Hepatocyte (in vitro differentiated cells): ENCODE measurements at places on chromosomes 16 and 17.

- no peaks in the 10 kb centered on the region for H3K4me1 ChIP-seq
- H3K27ac ChIP-seq, result no peak overlapping the region
- H3K27me3 ChIP-seq, result no peaks in the 10 kb centered on the region
- DNase-seq, result no peak
- H3K4me3 ChIP-seq, result no peak overlapping the region
- no peaks in the 10 kb centered on the region for H3K36me3 ChIP-seq
These were observed 31.5 kb downstream of the C16orf78 start for GRCh38 chr16:49405123-49405522.

DNA sequence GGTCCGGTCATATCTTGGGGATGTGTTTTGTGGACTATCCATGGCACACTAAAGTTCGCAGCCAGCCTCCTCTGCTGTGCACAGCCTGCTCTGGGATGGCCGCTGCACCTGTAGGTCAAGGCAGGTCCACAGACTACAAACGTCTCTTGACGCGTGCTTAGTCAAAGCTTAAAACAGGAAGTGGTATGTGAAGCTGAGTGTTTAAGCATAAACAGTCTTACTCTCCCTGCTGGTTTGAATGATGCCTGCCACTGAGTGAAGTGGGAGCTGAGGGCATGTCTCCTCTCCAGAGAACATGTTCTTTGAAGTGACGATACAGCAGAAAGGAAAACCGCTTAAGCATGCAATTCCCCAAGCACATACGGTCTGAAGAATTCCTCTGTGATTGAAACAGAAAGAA lies 365.6 kb downstream of the SLC39A11 start:
- no peak overlapping the region for H3K4me3 ChIP-seq
- no peak overlapping the region for H3K27ac ChIP-seq
- H3K4me1 ChIP-seq, result no peaks in the 10 kb centered on the region
- DNase-seq, result no peak

DNA sequence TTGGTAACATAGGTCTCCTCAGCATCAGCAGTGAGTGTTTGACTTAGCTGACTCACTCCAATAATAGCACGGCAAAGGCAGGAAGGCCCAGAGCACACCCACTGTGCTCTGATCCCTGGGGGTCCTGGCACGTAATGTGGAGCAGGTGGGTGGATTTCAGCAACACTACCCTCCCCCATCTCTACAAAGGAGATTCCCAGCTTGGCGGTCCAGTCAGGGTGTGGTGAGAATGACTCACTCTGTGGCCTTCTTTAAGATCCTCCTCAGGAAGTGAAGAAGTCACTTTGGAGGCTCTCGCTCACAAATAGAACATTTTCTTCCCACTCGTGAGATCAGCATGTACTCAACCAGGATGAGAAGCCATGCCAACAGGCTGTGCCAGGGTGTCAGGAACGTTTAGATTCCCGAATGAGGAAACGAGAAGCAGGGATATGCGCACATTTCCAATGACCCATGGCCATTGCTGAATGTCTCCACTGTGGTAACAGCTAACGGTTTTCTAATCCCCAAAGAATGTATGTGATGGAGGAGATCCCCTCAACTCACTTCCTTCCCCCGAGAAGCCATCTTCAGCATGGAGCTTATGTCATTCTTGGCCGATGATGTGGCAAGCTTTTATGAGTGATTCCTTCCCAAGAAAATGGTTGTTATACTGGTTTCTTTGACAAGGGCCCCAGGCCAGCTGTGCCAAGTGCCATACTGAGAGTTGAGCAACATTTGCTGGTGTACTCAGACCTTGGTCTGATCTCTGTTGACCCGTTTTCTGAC lies 365.2 kb downstream of the C16orf95 start:
- peak; percentile 35 for DNase-seq
- H3K4me1 ChIP-seq, result no peaks in the 10 kb centered on the region
- H3K36me3 ChIP-seq, result no peaks in the 10 kb centered on the region
- peak overlapping the region; percentile 42 for H3K27ac ChIP-seq

DNA sequence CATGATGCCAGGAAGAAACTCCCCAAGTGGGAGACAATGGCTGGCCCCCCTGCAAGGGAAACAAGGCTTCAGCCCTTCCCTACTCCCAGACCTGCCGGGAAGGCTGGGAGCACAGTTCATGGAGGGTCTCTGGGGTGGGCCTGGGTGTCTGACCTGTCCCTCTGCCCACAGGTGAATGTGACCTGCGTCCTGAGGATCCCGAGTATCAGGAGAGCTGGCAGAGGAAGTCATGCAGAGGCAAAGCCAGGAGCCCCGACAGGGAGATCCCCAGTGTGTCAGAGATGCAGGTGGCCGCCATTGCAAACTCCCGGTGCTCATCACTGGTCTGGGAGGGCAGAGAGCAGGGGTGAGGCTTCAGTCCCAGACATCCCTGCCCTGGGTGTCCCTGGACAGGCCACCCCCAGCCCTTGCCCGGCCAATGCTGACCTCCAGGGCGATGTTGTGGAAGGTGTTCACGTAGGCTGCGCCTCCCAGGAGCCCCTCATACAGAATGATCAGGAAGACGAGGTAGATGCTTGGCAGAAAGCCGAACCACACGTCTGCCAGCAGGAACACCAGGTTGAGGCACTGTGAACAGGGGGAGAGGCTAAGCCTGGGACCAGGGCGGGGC lies 5.3 kb upstream of the NPIPB7 start:
- no peaks in the 10 kb centered on the region for H3K36me3 ChIP-seq
- no peak overlapping the region for H3K27ac ChIP-seq
- no peak for DNase-seq
- H3K4me3 ChIP-seq, result no peak overlapping the region
- no peaks in the 10 kb centered on the region for H3K4me1 ChIP-seq

DNA sequence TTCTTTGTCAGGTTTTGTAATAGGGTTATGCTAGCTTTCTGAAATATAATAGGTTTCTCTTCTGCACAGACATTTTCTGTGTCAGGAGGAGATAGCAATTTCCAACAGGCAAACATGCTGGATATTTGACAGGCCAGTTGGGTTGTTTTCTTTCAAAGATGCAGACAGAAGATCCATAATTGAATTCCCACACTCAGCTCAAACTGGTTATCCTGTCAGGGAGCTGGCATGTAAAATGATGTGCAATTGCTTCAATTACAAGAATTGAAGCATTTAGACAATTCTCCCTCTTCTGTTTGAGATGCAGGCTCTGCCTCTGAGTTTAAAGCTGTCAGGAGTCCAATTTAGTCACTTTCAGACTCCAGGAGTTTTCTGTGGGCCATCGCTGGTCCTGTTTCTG lies 146.2 kb upstream of the ZKSCAN2 start:
- no peaks in the 10 kb centered on the region for H3K4me1 ChIP-seq
- no peak for DNase-seq
- no peaks in the 10 kb centered on the region for H3K27me3 ChIP-seq
- no peaks in the 10 kb centered on the region for H3K36me3 ChIP-seq
- no peak overlapping the region for H3K4me3 ChIP-seq

GRCh38 chr17:73261952-73262675 lies 434 bp upstream of the CPSF4L start:
- H3K4me1 ChIP-seq, result peaks cover 21% of the 10 kb centered on the region
- no peaks in the 10 kb centered on the region for H3K27me3 ChIP-seq
- no peak overlapping the region for H3K4me3 ChIP-seq
- DNase-seq, result peak; percentile 63
- H3K27ac ChIP-seq, result peak overlapping the region; percentile 94

- H3K36me3 ChIP-seq, result no peaks in the 10 kb centered on the region
- no peak overlapping the region for H3K4me3 ChIP-seq
- no peak for DNase-seq
These were observed 75.7 kb upstream of the LHX1 start for GRCh38 chr17:36861531-36861930.

DNA sequence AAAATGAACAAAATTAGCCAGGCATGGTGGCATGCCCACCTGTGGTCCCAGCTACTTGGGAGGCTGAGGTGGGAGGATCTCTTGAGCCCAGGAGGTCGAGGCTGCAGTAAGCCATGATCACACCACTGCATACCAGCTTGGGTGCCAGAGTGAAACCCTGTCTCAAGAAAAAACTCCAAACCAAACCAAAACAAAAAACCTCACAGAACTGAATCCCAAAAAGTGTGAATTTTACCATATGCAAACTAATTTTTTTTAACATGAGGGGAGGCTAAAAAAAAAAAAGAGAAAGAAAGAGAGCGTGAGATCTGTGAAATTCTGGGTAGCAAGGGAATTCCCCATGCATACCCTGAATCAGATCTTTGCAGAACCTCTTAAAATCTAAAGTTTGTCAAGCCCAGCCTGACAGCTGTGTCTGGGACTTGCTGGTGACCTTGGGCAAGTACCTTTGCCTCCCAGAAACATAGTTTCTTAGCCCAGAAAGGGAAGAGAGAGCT lies 17.1 kb upstream of the CDH1 start:
- no peak overlapping the region for H3K4me3 ChIP-seq
- no peak overlapping the region for H3K27ac ChIP-seq
- no peak for DNase-seq
- no peaks in the 10 kb centered on the region for H3K27me3 ChIP-seq
- no peaks in the 10 kb centered on the region for H3K36me3 ChIP-seq

DNA sequence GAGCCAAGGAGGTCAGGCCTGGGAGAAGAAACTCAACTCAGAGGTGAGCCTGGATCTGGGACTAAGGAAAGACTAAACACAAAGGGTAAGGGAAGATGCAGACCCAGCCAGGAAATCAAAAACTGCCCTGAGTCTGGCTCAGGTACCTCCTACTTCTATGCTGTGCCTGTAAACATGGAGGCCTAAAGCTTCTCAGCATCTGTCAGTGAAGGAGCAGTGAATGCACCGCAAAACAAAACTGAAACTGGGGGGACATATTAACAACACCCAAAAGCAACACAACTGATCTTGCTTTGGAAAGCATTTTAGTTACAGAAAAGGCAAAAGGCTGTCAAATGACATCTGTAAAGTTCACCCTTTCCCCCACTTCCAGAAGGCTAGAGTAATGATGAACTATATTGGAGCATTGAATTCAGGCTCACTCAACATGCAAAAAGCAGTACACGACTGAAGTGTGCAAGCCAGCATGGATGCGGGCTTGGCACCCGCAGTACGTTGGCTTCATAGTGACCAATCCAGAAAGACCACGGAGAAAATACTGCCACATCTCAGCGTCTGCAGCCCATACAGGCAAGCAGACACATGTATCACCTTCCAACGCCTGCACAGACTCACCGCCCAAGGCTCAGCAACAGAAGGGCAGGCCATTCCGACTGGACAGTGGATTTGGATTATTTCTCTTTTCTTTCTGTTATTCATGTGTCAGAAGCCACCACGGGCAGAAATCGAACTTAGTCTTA lies 3.8 kb downstream of the TBC1D16 start:
- H3K4me3 ChIP-seq, result no peak overlapping the region
- no peaks in the 10 kb centered on the region for H3K27me3 ChIP-seq
- H3K27ac ChIP-seq, result no peak overlapping the region
- no peaks in the 10 kb centered on the region for H3K36me3 ChIP-seq
- DNase-seq, result no peak
- H3K4me1 ChIP-seq, result peaks cover 24% of the 10 kb centered on the region

GRCh38 chr16:74984194-74984528 lies 762 bp downstream of the WDR59 start:
- peak overlapping the region; percentile 75 for H3K4me3 ChIP-seq
- no peaks in the 10 kb centered on the region for H3K36me3 ChIP-seq
- H3K27ac ChIP-seq, result peak overlapping the region; percentile 79
- no peaks in the 10 kb centered on the region for H3K4me1 ChIP-seq
- H3K27me3 ChIP-seq, result no peaks in the 10 kb centered on the region
- no peak for DNase-seq

GRCh38 chr16:15415511-15415985 lies 18.8 kb upstream of the BMERB1 start:
- no peaks in the 10 kb centered on the region for H3K4me1 ChIP-seq
- no peak for DNase-seq
- H3K36me3 ChIP-seq, result no peaks in the 10 kb centered on the region
- H3K27me3 ChIP-seq, result no peaks in the 10 kb centered on the region
